Aorta (tissue), 5 donors: ENCODE measurements at places on chromosomes 3 and 15.

GRCh38 chr3:190056742-190057141, 64.0 kb downstream of the P3H2 start:
- no peak for DNase-seq

GRCh38 chr3:77686560-77686959, 646.7 kb downstream of the ROBO2 start:
- DNase-seq, result no peak

DNA sequence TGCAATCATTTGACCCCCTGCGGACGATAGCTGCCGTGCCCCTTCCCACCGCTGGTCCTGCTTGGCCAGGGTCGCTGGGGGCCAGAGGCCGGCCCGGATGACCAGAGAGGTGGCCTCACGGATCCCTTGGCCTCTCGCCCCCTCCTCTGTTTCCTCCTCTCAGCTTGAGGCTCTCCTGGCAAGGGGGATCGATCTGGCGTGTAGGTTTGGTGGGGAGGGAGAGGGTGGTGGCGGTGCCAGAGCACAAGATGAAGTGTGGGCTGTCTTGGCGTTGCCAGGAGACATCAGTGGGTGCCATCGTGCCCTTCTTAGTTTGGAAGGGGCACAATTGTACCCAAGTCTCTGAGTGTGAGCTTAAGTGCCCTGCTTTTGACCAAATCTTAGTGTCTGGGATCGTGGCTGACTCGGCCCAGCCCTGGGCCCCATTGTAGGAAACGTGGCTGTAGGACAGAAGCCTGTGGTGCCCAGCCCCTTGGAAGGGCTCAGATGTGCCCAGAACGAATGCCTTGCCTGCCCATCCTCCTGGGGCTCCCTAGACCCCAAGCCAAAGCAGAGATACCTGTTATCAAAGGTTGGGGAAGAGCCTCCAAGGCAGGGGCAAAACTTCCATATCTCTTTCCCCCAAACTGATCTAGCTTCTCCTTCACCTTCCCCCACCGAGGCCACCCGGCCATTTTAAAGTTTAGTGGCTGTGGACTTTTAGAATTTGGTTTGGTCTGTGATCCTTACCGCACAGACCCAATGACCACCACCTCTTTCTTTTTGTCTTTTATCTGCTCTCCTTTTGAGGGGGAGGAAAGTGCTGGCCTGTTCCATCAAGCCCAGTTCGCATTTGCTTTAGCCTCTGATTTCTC, 14.4 kb downstream of the NR2F2 start:
- DNase-seq, result peak; percentile 46

GRCh38 chr3:190617185-190617584, 103.3 kb downstream of the IL1RAP start:
- no peak for DNase-seq

DNA sequence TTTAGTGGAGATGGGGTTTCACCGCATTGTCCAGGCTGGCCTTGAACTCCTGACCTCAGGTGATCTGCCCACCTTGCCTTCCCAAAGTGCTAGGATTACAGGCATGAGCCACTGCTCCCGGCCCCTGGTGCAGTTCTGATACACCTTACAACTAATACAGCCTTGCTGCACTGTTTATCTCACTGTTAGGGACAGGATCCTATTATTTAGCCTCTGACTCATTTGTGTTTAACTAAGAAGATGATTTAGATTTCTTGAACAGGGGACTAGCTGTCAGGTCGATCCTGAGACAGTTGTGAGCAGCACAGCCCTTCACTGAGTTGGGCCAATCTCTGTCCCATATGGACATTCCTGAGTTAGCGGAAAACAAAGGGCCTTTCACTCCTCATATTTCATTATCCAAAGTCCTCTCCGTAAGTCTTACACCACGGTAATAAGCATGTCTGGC, 19.2 kb downstream of the GYG1 start:
- DNase-seq, result no peak

DNA sequence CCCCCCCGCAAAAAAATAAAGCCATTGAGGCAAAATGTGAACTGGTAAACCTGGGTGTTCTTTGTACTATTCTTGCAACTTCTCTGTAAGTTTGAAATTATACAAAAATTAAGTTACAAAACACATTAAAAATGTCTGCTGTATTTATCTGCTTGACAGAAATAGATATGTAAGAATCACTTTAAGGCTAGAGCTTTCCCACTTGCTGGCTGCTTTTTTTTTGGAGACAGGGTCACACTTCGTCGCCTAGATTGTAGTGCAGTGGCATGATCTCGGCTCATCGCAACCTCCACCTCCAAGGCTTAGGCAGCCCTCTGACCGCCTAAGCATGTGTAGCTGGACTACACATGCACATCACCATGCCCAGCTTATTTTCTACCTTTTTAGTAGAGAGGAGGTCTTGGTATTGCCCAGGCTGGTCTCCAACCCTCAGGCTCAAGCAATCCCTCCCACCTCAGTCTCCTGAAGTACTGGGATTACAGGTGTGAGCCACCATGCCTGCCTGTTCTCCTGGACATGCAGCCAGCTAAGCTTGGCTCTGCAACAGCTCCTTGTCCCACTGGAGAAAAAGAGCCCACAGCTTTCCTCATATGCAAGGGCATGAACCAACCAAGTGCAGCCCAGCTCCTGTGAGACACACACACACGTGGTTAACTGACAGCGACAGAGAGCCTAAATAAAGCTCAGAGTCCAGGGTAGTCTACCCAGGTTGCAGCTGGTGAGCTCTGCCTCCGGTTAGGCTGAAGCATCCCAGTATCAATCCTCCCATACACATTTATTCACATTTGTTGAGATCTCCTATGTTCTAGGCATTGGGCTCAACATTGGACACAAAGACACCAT, 4.5 kb downstream of the RPS17 start:
- DNase-seq, result no peak

DNA sequence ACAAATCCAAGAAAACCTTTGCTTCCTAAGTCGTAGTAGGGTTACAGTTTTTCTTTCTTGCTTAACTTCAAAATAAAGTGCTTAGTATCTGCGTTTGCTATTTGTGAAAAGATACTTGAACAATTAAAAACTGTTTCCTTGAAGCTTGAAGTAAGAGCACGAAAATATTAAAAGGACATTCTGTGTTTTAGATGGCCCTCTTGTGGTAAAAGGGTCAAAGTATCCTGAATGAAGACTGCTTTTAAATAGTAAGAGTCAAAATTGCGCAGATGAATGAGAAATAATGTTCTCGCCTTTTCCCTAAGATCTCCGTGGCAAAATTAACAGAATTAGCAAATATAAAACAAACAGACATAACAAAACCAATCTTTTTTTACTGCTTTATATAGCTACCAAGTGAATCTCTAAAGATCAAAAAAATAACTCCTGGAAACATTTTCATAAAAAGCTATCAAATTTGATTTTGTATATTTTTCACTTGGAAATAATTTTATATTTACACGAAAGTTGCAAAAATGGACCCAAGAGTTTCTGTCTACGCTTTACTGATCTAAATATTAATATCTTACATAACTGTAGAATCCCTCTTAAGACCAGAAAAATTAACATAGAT, 175.4 kb downstream of the MBNL1 start:
- DNase-seq, result no peak

DNA sequence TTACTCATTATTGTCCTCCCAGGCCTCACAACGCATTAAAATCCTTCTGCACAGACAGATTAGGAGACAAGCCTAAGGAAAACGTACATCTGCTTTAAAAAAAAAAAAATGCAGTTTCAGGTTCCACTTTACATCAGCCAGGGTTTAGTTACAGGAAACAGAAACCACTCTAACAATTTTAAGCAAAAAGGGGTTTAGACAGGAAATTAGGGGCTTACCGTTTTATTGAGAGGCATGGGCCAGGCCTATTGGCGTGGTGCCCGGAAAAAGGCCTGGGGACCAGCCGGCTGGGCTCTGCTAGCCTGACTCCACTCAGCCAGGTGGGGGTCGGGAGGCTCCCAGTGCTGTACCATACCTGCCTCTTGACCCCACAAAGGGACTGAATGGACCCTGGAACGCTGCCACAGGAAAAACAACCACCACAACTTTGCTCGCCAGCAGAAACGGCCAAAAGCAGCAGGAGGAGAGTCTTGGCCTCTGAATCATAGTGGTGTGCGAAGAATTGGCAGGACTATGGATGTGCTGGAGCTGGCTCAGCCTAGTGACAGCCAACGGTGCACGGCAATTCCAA, 124.3 kb downstream of the CHSY1 start:
- peak; percentile 91 for DNase-seq

DNA sequence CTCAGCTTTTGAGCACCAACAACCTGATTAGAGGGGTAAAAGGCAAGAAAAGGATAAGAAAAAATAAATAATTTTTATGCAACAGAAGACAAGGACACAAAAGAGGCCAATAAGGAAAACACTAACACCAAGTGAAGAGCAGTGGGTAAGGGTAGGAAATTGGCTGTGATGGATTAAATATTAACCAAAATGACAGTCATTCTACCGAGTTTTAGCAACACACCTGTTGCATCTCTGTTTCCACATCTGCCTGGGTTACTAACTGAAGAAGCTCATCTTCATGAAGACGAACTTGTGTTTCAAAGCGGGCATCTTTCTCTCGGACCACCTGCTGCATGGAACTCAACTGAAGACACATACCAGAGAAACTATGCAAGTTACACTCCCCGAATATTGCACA, 30.1 kb downstream of the GOLGB1 start:
- DNase-seq, result no peak

DNA sequence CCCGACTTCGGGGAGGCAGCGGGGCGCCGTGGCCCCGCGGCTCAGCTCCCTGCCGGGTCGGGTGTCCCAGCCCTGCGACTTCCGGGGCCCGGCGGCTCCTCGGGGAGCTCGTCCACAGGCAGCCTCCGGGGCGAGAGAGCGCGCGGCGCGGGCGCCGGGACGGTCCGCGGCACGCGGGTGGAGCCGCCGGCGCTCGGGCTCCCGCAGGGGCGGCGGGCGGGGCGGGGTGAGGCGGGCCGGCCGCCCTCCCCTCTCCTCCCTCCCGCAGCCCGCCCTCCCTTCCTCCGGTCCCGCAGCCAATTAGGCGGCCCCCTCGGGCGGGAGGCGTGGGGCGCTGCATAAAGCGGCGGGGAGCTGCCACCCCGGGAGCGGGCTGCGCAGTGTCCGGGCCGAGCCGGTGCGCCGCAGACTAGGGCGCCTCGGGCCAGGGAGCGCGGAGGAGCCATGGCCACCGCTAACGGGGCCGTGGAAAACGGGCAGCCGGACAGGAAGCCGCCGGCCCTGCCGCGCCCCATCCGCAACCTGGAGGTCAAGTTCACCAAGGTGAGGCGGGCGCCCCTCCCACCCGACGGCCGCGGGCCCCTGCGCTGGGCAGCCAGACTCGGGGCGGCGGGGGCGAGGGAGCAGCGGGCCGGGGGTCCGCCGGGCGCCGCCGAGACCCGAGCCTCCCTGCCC, at the start of gene ALDH1A3:
TSS of gene ALDH1A3 (plus strand) at position 368 of the 675 bp plus-strand sequence. CDS start at position 445, 77 bp downstream.
- no peak for DNase-seq

GRCh38 chr3:23162934-23163333, 40.2 kb upstream of the UBE2E2 start:
- no peak for DNase-seq

DNA sequence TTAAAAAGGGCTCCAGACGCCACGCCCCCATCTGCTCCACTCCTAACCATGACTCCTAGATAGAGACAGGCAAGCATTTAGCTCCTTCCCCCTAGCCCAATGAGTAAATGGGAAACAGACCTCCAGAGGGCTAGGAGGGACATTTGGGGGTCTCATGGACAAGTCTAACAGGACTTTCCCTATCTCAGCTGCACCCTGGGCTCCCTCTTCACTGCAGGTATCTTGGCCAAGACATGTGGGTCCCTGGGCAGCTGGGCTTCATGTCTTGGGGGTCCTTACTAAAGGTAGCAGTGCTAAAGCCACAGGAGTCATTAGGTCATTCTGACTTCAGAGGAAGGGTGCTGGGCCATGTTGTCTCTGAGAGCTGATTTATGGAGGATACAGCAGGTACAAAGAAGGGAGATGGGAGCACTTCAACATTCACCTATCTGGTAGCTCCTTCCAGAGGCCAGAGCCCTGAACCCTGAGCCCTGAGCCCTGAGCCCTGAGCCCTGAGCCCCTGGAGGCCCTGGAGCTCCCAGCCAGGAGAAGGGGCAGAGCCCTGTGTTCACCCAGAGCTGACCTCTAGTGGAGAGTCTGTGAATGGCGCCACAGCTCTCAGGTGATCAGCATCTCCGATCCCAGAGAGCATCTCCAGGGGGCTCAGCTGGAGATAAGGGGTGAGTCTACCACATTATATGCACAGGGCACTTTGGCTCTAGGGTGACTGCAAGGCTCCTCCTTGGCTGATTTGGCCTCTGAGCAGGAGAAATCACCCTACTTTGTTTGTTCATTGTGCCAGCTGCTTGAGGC, 40.1 kb upstream of the EPHB1 start:
- no peak for DNase-seq

- no peak for DNase-seq
These were observed 651.0 kb upstream of the NAALADL2 start for GRCh38 chr3:174208161-174208560.

- DNase-seq, result no peak
These were observed 31.7 kb upstream of the MNS1 start for GRCh38 chr15:56496635-56497034.

DNA sequence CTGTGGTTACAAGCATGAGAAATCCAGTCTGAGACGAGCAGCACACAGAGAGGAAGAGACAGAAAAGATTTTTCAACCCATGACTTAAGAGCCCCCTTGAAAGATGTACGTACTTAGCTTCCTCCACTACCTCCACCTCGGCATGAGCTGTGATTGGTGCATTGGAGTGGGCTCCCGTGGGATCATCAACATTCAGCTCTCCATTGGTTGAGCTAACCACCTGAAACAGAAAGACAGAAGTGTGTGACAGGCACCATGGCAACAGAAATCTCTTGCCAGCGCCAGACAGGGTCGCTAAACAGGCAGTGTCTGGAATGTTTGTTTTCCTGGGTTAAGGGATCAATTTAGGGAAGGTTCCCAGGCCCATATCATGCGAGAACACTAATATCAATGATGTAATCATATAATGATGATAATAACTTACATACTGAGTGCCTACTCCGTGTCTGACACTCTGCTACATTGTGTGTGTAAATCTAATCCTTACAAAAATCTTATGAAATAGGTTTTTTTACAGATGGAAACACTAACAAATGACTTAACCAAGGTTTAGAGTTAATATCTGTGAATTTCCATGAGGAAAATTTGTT, 17.5 kb upstream of the PPIB start:
- no peak for DNase-seq

GRCh38 chr15:71549697-71550096, 260.7 kb upstream of the NR2E3 start:
- no peak for DNase-seq

DNA sequence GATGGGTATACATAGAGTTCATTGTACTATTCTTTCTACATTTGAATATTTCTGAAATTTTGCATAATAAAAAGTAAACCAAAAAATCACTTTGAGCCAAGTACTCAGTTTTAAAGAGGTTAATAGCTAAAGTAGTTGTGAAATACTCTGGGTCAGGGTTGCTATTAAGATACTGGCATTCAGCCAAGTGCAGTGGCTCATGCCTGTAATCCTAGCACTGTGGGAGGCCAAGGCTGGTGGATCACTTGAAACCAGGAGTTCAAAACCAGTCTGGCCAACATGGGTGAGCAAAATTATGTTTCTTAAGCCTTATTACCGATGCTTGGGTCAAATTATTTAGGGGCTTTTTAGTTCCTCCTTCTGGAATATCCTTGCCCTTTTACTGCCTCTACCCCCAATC, 122.0 kb upstream of the MELTF start:
- no peak for DNase-seq

- DNase-seq, result peak; percentile 91
These were observed 27.6 kb upstream of the ANKDD1A start for GRCh38 chr15:64883997-64884511.

GRCh38 chr3:95464346-95464745, 1350.0 kb upstream of the EPHA6 start:
- no peak for DNase-seq
